ENCODE measurements at places on chromosomes 11 and 22.

DNA sequence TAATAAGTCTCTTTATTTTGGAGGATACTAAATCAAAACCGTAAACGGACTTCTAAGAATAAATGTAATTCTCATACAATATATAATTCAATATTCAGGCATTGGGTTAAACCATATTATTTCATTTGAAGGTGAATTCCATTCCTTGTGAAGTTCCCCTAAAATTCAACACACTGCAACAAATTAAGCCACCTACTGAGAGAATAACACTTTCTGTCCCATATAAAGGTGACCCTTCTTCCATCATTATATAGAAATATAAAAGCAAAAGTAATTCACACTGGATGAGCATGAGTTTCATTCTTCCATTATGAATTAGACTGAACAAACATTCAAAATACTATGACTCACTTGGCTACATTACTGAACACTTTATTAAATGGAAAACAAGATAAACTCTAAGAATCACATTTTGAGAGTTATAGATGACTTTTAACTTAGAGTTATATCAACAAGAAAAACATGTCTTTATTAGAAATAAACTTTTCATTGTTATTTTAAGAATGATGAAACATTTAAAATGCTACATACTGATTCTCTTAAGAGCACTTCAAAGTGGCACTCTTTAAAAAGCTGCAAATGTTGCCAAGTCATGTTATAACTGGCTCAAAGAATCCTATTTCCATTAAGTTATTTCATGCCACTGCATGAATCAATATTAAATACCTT lies 2.8 kb downstream of the SESN3 start:
- DNase-seq = no peak

- DNase-seq = no peak
These were observed 1.1 kb downstream of the MAPK12 start for GRCh38 chr22:50260434-50260800.

- DNase-seq = no peak
These were observed 119.7 kb upstream of the ZC3H12C start for GRCh38 chr11:109973486-109973885.

DNA sequence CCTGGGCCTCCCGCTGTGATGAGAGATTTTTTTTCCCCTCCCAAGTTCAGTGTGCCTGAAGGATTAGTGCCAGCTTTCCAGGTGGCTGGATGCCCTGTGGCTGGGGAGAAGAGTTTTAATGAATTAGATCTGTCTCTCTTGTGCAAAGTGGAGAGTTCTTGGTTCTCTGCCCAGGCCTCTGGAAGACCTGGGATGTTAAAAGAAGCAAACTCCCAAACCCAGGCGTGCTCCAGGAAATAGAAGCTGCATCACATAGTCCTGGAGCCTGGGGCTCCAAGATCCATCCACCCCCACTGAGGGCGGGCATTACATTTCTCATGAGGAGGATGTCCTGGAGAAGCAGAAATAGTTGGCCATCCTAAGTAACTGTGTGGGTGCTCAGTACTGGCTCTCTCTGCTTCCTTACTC lies 30.6 kb downstream of the SDHAF2 start:
- DNase-seq = no peak

DNA sequence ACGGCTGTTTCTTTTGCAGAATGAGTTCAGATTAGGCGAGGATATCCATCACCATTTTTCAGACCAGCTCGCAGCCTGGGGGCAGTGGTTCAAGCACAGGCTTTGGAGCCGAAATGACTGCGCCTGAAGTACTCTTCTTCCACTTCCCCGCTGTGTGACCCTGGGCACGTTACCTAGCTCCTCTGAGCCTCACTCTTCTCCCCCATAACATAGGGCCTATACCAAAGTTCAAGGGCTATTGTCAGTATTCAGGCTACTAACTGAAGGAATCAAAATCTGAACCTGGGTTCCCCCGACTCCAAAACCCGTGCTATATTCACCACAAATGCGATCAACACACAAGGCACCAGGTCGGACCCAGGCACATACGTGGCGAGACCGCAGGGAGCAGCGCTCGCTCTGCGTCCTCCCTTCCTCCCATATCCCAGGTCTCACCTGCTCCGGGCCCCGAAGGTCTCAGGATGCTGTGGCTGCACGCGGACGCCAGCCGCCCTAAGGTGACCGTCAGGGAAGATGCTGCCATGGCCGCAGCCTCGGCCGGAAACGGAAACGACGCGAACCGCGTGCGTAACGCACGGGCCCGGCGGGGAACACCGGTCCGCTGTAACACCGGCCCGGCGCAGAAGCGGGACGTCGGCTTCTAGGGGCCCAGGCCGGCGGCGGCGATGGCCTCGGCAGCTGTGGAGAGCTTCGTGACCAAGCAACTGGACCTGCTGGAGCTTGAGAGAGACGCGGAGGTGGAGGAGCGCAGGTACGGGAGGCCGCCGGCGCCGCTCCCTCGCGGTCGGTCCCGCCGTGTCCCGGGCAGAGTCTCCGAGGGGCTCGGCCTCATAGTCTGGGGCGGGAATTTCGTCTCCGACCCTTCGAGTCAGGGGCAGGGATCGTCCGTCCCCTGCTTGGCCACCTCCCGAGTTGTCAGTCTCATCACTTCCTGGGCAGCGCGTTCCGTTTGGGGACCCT lies at the start of the genes IGHMBP2 and MRPL21:
Gene IGHMBP2, plus strand, starts transcription at position 604 of the 960 bp plus-strand sequence. Its CDS starts 62 bp downstream, at position 666.
Gene MRPL21, minus strand, starts transcription at position 545 of the 960 bp plus-strand sequence. Its CDS starts 22 bp downstream, at position 523.
- peak; percentile 81 for DNase-seq

GRCh38 chr11:1404461-1405185 lies 14.9 kb downstream of the BRSK2 start:
- DNase-seq = no peak

- no peak for DNase-seq
These were observed 6.5 kb downstream of the PTPMT1 start for GRCh38 chr11:47571895-47572294.

DNA sequence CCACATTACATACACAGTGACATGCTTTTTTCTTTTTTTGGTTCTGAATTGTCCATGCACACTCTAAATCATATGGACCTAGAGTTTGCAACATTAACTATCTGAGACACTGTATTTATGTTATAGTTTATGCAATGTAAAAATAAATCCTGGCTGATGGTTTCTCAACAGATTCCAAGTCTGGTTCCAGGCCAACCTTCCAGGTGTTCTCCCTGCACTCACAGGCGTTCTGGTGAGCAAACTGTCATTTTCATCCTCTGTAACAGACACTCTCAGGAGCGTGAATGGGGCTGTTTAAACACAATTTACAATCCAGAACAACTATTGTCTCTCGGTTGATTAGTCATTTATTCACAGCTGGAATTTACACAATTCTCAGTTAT lies 36.5 kb upstream of the ANKK1 start:
- DNase-seq = no peak

- no peak for DNase-seq
These were observed 75.2 kb upstream of the CRTAM start for GRCh38 chr11:122763108-122763507.

DNA sequence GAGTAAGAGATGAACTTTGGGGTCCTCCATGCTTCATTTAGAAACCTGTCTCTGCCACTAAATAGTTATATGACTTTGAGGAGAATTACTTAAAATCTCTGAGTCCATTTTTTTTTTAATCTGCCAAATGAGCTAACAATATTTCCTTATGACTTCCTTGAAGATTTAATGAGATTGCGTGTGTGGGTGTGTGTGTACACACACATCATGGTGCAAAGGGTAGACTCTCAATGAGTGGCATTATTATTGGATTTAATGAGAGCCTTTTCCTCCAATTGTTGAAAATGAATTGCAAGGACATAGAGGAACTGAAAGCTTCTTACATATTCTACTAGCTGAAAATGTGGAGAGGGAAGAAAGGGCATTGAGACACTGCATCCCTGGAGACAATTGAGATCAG lies 573.5 kb upstream of the LUZP2 start:
- no peak for DNase-seq

DNA sequence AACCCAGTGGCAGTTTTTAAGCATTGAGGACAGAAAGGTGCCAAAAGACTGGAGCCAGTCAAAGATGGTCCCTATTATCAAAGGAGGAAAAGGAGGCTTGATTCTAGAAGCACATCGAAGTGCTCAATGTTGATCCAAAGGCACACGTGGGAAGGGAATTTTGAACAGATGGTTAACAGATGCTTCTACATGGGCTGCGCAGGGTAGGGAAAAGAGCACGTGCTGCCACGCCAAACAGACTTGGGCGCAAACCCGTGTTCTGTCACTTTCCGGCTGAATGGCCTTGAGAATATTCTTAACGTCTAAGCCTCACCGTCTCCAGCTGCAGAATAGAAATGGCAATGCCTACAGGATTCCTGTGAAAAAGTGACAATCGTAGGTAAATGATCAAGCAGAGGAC lies 217.9 kb upstream of the MTNR1B start:
- no peak for DNase-seq

GRCh38 chr22:42693763-42694683 lies 26.6 kb downstream of the A4GALT start:
- DNase-seq = no peak

- no peak for DNase-seq
These were observed 26.3 kb upstream of the SORL1-AS1 start for GRCh38 chr11:121478895-121479697.
